ENCODE measurements at places on chromosomes 3 and 15.

GRCh38 chr3:35422836-35423601, 216.3 kb upstream of the ARPP21 start:
- no peak for DNase-seq

GRCh38 chr3:121957674-121958415, 63.6 kb downstream of the SLC15A2 start:
- no peak for DNase-seq

DNA sequence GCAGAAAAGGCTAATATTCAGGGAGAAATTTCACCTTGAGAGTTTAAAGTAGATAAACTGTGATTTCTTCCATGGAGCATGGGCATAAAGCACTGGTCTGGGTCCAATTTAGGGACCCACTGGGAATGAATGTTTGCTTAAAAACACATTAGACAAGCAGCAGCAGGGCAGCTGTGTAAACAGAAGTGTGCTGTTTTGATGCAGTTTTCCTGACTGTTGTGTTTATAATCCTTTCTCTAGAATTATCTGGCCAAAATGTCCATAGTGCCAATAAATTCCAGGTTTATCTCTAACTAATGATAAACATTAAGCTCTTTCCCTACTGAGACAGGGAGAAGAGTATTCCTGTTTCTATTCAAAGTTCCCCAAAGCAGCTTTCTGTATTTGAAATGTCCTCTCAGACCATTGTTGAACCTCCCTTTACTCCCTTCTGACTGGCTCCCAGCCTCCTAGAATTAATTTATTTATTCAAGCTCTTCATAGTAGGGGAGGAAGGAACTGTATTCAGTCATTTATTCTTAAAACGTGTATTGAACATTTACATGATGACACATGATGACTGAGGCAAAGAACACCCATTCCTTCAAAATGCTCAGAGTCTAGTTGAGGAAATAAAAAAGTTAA, 7.0 kb upstream of the TM4SF18 start:
- no peak for DNase-seq

GRCh38 chr3:85360742-85361387, 402.1 kb downstream of the CADM2 start:
- DNase-seq: no peak

Measured in activated T-helper 1 cell treated with anti-CD3 and anti-CD28 coated beads, Interleukin-12 subunit alpha, Interleukin-12 subunit beta, Interleukin-2, Interleukin-4 antibody, amounts not matched to agents 30 ng/mL and 10 ng/mL and 1 ng/mL, durations not matched to agents 14 hours and 24 hours and 36 hours (primary cell).